ENCODE measurements at places on chromosomes 13 and 19. TPM values are rescaled to one million over a fixed set of nuclear protein-coding genes. Genes with fewer than 3 reads are reported as not detected.
A peak's percentile ranks its signal among the peaks of the same experiment; 100 is the strongest.

DNA sequence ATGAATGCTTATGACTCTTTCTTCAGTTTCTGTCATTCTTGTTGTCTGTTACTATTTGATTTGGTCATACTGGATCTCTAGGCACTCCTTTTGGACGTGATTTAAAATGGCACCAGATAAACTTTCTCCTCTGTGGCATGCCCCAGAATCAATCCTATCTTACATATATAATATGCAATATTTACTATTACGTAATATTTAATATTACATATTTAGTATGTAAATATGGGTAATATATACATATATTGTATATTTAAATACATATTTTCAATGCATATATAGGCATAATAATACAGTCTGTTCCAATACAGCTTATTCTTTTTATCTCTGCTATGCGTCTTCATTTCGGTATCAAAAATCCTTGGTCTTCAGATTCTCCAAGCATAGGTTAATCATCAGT is 104.4 kb upstream of the PRR20A start:
- no peak overlapping the region for H3K27ac ChIP-seq
- no peaks in the 10 kb centered on the region for H3K27me3 ChIP-seq
- DNase-seq: no peak
- H3K4me3 ChIP-seq: no peak overlapping the region
- no peaks in the 10 kb centered on the region for H3K4me1 ChIP-seq

DNA sequence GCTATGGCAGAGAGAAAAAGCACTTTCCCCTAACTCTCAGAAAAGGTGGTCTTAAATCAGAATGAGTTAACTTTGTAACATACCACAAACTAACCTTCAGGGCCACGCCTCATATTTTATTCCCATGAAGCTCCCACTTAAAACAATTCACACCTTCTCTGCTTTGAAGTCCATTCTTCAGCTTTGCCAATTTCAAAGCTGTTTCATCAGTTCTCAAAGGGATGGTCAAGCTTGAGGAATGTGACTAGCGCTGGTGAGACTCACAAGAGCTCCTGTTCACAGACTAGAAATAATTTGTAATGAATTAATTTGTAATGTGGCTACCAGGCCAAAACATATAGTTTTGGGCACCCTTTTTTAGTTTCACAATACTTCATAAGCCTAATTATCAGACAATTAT is 68.2 kb downstream of the STK24 start:
- DNase-seq: no peak
- peaks cover 71% of the 10 kb centered on the region for H3K4me1 ChIP-seq
- peak overlapping the region; percentile 83 for H3K27ac ChIP-seq
- no peaks in the 10 kb centered on the region for H3K27me3 ChIP-seq
- H3K4me3 ChIP-seq: no peak overlapping the region
- peaks cover 2% of the 10 kb centered on the region for H3K36me3 ChIP-seq

KCNJ14 gene
- total RNA-seq: 1.1 TPM

NXNL1 gene
- not detected for total RNA-seq

ZIC2 gene
- 376 TPM for total RNA-seq

CLDND2 gene
- total RNA-seq: 2.1 TPM

GJB2 gene
- not detected for total RNA-seq

Data from WTC11 (cell line).